ENCODE measurements at places on chromosomes 2 and 18.
A peak's percentile ranks its signal among the peaks of the same experiment; 100 is the strongest.

DNA sequence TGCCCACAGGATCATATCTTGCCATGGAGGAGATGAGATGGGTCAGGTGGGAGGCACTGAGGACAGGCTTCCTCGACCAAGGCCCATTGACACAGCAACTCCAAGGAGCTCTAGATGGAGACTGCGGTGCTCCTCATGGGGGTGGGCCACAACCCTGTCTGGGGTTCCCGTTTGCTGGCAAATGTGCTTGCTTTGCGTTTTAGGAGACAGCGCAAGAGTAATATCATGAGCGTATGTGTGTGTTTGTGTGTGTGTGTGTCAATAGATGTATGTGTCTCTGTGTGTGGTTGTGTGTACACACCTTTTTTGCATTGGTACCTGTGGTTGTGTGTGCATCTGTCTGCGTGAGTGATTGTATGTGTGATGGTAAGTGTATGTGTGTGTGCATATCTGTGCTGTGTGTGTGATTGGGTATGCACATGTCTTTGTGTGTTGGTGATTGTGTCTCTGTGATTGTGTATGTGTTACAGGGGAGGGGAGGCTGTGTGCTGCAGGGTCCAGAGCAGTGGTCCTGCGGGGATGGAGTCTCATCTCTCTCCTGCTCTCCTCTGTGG lies 4.4 kb downstream of the FBLN7 start:
- no peak for DNase-seq

DNA sequence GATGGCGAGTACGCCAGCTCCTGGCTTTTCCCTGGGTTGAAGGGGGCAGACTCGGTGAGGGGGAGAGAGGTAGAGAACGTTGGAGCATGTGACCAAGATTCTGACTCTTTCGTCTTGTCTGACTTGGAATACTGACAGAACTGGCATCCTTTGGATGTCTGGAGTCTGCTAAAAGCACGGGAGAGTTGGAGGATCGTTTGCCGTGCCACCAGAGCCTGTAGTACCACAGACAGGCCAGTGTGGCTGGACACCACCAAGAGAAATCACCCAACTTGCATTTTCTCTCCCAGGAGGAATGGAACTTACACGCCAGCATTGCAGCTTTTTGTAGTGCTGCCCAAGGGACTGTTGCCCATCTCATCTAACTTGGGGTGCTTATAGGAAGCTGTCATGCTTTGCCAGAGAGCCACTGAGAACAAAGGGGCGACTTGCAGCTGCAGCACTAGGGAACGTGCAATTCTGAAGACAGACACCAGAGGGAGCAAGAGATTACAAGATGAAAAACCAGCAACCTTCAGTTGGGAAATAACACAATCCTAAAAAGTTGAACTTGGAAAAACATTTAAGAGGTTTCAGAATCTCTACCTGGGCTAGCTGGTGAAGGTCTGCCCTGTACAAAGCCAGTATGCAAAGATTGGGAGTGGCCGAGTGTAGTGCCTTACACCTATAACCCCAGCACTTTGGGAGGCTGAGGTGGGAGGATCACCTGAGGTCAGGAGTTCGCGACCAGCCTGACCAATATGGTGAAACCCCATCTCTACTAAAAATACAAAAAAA lies 24.1 kb downstream of the PSMG2 start:
- peak; percentile 77 for DNase-seq

DNA sequence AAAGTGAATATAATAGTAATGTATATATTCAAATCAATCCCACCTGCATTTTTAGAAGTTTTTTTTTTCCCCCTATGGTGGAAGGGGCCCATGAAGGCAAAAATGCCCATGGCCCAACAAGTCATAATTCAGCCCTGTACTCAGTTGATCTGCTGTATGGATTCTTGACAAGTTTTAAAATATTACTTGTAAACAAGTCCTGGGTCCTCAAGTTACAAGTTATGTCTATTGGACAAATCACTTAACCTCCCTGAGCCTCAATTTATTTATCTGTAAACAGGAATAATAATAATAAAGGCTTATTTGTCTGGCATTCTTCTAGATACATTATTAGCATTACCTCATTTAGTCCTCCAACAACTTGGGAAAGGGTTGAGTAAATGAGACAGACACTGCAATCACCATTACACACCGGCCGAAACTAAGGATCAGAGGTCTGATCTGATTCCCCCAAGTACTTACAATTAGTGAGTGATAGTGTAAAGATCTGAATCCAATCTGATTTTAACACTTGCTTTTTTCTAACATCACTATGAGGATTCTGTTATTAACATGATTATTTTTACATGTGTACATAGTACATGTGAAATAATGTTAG lies 66.1 kb downstream of the PDE1A start:
- DNase-seq: no peak

DNA sequence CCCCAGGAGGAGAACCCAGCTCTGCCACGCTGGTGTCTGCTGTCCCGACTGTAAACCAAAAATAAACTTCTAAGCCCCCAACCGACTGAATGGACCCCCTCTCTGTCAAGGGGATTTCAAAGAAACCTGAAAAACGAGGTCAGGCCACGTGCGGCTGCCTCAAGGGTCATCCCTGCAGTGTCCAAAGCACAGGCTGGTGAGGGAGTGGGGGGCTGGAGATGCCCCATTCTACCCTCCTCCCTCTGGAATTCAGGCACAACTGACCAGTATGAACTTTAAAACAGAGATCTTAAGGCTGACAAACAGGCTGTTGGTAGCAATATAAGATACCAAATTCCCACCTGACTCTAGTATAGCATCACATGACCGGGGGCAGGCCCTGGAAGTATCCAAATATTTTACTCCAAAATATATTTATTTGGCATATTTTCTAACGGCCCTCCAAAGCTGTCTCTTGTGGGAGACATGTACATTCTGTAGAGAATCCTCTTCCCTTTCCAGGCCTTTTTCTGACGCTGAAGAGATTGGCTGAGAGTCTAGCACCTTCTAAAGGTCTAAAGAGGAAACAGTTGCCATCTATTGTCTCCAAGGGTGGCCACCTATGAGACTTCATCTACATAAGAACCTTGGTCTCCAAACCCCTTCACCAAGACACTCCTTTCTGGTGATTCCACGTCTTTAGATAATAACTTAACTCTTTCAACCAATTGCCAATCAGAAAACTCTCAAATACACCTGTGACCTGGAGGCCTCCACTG lies 40.4 kb upstream of the CTDP1 start:
- no peak for DNase-seq

DNA sequence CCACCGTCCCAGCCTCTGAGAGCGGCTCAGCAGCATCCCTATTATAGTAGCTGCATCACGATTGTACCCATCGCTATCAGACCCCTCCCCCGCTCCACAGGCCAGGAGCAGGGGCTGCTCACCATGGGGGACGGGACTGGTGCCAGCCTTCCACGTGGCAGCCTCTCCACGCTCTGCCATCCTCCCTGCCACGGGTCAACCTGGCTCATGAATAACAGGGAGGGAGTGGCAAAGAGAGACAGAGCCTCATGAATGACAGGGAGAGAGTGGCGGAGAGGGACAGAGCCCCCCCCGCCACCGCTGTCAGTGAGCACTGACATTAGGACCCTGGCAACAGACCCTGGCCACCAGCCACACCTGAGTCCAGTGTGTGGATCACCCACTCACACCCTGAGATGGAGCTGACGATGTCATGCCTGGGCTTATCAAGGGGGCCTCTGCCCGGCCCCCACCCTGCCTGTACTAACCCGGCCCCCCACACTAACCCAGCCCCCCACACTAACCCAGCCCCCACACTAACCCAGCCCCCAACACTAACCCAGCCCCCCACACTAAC lies 16.9 kb downstream of the CROCC2 start:
- no peak for DNase-seq

GRCh38 chr2:3151153-3151918 lies 226.3 kb downstream of the EIPR1 start:
- DNase-seq: peak; percentile 30

GRCh38 chr2:143219266-143219665 lies 90.0 kb downstream of the ARHGAP15 start:
- no peak for DNase-seq

DNA sequence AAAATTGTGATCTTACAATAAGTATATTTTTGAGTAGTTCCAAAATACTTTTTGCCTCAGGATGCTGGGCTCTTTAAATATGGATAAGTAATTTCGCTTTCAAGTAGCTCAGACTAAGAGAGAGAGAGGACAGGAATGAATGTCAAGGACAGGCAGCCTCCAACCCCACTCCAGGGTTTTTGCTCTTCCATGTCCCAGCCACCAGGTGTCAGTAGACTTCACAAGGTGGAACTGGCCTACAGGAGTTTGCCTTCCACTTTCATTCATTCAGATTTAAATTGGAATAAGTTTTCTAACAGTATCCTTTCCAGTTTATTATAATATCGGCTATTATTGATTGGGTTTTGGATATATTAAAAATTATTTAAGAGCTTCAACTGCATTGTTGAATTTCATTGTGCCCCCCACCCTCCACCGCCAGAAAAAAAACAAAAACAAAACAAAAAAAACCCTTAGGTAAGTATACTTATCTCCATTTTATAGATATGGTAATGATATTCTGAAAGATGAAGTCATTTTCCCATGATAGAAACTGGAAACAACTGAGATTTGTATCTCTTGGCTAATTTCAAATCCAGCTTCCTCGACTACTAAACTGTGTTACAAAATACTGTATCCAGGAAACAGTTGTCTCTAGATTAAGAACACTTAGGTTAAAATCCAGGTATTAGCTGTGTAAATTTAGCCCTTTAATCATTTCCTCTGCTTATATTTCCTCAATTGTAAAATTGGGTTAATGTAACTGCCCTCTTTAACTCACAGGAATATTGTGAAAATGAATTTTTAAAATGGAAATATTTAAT lies 793.1 kb downstream of the ERBB4 start:
- DNase-seq: peak; percentile 12

GRCh38 chr2:210713122-210713521 lies 156.7 kb downstream of the CPS1 start:
- no peak for DNase-seq

Measured in B cell (primary cell).